ENCODE measurements at places on chromosomes 6 and 20.

DNA sequence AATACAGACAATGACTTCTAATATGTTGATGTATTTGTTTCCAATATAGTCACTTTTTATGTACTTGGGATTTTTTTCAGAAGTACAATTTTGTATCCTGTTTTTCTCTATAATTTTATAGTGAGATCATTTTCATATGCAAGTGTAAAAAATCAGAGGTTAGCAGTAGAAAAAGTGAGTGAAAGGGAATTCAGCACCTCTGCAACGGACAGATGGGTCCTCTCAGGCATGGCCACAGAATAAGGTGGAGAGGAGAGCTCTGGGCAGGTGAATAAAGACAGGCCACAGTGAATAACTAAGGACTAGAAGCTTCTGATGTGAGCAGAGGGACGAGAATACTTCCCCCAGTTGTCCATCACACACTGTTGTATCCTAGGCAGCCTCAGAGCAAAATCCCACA is 210.1 kb upstream of the CNR1 start:
- DNase-seq: no peak

- no peak for DNase-seq
These were observed 99.6 kb downstream of the OGFRL1 start for GRCh38 chr6:71388068-71388744.

- DNase-seq: no peak
These were observed 122.7 kb downstream of the GFRAL start for GRCh38 chr6:55450005-55450404.

DNA sequence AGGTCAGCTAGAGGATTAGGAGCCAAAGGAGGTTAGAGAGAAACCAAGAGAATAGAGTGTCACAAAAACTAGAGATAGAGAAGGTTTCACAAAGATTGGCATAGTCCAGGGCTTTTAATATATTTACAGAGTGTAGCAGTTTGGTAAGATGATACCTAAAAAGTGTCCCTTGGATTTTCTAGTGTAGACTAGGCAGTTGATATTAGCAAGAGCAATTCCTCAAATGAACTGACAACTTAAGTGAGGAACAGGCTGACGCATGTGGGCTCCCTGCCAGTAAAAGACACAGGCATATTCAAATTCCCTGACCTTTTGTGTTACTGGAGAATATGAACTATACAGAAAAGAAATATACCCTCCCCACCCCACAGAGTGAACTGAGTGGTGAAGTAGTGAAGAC is 40.1 kb downstream of the VTA1 start:
- no peak for DNase-seq

DNA sequence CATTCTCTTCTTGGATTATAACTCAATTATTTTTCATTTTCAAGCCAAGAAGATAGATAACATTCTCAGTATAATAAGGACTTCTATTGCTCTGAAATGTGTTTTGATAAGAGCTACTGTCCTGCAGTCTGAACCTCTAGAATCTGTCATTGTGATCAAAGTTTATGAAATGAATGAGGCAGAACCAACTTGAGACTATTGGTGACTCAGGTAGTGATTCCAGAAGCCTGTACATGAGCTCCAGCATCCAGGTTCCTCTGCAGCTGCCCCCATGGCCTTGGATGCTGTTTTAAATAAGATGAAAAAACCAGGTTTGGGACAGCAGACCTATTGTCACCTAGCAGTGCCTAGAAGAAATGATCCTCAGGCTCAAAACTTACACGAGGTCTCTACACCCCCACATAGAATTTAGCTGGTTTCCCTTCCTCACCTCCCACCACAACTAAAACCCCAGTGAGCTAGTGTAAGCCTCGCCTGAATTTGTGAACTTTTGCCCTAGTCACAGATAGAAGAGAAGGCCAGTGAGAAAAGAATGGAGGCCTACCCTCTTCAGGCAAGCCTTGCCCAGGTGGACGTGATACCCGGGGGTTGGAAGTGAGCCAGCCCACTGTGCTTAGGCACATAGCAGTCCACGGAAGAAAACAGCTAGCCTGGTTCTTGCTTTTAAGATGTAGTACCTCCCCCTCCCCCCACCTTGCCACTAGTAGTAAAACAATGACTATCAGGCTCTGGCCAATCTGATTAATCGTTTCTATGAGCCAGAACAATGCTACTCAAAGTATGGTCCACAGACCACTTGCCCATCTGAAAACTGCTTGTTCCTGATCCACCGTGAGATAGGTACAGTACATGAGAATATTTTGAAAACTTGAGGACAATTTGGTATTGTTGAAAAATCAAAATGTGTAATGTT is 73.0 kb upstream of the SYNJ2 start:
- no peak for DNase-seq

GRCh38 chr6:85996034-85996375 is 353.3 kb upstream of the SYNCRIP start:
- DNase-seq: no peak

DNA sequence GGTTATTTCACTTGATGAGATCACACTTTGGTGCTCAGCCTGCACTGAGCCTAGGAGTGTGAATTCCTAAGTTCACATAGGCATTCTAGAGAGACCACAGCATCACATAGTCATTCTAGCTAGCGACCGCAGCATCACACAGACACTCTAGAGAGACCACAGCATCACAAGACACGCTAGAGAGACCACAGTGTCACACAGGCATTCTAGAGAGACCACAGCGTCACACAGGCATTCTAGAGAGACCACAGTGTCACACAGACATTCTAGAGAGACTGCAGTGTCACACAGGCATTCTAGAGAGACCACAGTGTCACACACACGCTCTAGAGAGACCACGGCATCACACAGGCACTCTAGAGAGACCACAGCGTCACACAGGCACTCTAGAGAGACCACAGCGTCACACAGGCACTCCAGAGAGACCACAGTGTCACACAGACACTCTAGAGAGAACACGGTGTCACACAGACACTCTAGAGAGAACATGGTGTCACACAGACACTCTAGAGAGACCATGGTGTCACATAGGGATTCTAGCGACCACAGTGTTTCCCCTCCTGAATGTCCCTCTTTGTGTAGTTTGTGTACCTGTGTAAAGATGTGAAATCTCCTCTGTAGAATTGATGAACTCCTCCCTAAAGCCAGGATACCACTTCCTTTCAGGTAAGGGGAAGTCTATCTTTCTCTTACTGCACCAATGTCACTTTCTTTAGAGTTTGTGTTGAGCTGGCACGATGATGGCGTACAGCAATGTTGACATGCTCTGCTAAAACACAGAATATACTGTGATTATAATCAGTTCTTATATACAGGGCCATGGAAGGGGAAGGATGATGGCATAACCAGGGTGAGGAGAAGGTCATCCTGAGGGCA is 169.4 kb downstream of the ZDHHC14 start:
- DNase-seq: peak; percentile 24

- no peak for DNase-seq
These were observed 95.4 kb upstream of the CCDC28A start for GRCh38 chr6:138678168-138678567.

GRCh38 chr6:163716690-163717089 is 302.2 kb downstream of the QKI start:
- DNase-seq: no peak

- DNase-seq: no peak
These were observed 2.2 kb upstream of the VNN1 start for GRCh38 chr6:132715881-132716637.

All from stimulated activated CD4-positive, alpha-beta T cell treated with anti-CD3 and anti-CD28 coated beads, Interleukin-4, amount 100 ng/mL, for 24 hours (primary cell).